ENCODE measurements at places on chromosomes 16 and 17.
A peak's percentile ranks its signal among the peaks of the same experiment; 100 is the strongest.

DNA sequence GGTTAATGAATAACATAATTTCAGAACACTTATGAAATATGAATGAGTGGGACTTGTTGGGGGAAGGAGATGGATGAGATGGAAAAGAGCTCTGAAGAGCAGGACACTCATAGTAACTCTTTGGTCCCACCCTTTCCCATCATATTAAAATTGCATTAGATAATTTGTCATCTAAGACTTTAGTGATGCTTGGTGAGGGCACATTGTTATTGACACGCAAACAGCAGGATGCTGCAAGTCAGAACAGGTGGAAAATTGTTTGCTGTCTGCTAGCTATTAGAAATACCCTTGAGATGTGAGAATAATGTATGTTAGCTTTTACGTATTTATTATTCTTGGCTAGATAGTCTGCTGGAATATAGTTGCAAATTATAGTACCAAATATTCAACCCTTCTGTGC, 75.7 kb downstream of the TANC2 start:
- DNase-seq: no peak

GRCh38 chr17:309361-309888, 43.2 kb downstream of the RPH3AL start:
- peak; percentile 5 for DNase-seq

- no peak for DNase-seq
Observed at GRCh38 chr16:87952751-87953150, 1.5 kb downstream of the BANP start.

DNA sequence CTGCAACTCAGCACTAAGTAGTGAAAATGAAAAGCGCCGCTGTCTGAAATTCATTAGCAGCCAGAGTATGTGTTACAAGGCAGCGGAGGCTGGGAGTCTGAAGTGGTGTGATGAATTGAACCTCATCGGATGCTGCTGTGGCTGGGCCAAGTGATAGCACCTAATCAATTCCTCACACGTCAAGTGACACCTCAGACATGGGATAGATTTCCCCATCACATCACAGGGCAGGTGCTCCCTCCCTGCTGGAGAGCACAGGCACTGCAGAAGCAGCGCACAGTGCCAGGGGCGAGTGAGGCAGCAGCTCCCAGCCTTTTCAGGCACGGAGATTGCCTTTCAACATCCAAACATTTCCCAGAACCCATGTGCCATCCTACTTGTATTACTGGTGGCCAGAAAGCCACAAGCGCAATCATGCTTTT, 32.2 kb downstream of the DRC3 start:
- no peak for DNase-seq

DNA sequence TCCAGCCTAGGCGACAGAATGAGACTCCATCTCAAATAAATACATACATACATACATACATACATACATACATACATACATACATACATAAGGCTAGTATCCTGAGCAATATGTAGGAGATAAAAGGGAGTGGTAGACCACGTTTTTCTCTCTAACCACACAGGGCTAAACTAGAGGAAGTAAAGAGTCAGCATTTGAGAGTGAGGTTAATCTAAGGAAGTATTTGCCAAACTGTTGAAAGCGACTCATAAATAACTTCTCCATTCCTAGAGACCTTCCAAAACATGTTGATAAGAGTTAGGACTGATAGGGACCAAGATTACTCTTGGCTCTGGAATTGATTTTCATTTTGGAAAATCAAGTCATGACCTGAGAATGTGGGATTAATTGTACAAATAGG, 68.9 kb downstream of the NEUROD2 start:
- DNase-seq: no peak

- peak; percentile 33 for DNase-seq
Observed at GRCh38 chr16:70588565-70588964, 57.8 kb upstream of the IL34 start.

GRCh38 chr17:73640691-73641090, 3.6 kb downstream of the SDK2 start:
- no peak for DNase-seq

GRCh38 chr17:78607038-78607437, 29.8 kb upstream of the DNAH17 start:
- no peak for DNase-seq

All from HCEC 1CT (cell line).